ENCODE measurements at places on chromosomes 5 and 9.

DNA sequence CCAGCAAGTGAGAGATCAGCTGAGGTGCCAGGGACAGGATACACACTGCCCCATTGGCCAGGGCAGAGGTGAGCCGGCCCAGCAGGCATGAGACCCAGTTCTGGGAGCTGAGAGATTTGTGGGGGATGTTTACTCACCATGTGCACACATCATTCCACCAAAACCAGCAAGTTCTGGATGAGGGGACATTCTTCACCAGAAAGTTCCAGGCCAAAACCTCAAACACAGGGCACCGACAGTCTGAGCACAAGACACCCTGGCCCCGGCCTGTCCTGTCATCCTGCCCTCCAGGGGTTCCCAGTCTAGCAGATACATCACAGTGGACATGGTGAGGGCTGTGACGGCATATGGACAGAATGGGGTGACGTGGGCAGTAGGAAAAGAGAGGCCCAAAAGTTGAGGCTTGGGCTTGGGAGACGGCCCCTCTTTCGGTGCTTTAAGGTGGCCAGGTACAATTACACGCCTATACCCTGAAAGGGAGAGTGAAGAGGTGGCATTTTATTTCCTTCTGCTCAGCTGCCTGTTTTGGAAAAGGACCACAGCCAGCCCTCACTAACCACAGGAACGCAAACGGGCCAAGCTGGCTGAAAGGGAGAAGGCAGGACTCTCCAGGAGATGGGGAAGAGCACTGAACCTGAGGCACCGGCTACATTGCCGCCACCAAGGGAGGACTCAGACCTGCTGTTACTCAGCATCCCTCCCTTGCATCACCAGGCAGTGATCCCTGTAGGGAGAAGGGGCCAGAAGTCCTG is 64.0 kb downstream of the SHB start:
- DNase-seq, result no peak

DNA sequence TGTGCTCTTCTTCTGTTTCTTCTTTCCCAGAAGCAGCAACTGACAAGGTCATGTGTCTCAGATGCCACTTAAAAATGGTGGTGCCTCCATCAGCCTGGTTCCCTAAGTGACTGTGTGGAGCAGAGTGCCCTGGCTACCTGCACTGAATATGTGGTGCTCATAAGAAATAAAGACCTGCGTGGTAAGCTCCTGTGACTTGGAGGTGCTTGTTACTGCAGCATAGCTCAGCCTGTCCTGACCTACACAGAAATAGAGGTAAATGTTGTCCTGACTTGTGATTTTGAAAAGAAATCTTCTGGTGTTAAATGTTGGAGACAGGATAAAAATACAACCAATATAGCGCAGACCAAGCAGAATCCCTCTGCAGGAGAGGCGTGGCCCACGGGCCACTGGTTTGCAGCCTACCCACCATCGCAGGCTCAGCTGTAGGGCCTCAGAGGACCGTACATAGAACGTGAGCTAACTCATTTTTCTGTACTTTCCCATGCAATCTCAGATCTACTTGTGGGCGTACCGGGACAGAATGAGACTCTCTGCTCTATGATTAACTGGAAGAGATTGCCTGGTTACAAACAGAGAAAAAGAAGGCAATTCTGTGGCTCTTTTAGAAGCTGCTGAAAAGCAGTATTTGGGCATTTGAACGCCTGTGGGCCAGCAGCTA is 79.4 kb upstream of the UNC5A start:
- no peak for DNase-seq

DNA sequence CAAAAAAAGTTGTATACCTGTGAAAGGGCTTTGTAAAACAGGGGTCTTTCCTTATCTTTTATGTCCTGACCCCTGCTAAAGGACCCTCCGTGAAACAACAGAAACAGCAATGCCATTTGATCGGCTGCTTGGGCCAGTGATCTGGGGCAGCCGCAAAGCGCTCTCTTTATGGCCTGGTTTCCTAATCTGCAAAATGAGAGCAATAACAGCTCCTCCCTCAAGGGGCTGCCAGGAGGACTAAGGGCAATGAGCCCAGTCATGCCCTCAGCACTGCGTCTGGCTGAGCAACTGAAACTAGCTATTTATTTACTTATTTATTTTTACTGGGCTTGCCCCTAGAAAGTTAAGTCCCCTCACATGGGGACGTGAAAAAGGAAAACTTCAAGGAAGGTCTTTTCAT is 18.3 kb downstream of the CMBL start:
- no peak for DNase-seq

DNA sequence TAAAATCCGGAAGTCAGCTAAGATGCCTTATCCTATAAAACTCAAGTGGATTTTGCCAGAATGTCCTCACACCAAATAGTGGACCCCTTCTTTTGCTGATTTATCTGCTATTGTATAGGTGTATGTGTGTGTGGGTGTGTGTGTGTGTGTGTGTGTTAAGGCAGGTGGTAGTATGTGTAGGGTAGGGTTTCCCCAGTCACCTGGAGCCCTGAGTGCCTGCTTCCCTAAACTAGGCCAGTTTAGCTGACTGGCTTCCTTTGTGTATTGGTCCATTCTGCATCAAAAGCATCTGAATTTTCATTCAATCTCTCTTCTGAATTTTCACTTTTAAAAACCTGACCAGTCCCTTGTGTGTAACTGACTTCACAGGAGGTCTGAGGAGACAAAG is 42.2 kb upstream of the LCP2 start:
- no peak for DNase-seq

- DNase-seq, result no peak
These were observed 1.1 kb upstream of the DCANP1 start for GRCh38 chr5:135448071-135448739.

GRCh38 chr9:69173497-69173890 is 583 bp upstream of the TJP2 start:
- DNase-seq, result no peak

Measured in fibroblast of skin of right biceps (primary cell).